ENCODE measurements at places on chromosomes 4 and X.

DNA sequence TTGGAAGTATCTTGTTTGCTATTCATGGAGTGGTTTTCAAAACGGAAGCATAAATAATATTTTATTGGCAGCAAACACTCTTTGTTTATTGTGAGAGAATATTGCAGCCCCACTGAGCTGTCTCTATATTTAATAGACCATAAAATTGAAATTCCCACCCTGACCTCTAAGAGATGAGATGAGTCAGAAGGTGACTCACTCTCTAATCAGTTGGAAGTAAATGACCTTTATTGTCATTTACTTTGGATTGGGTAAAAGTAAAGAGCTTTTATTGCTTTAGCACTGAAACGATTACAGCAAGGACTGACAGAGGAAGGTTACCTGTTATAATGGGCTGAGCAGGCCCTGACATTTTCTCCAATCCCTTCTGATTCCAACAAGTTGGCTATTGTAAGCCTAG lies 55.0 kb downstream of the SYTL5 start:
- DNase-seq, result no peak

DNA sequence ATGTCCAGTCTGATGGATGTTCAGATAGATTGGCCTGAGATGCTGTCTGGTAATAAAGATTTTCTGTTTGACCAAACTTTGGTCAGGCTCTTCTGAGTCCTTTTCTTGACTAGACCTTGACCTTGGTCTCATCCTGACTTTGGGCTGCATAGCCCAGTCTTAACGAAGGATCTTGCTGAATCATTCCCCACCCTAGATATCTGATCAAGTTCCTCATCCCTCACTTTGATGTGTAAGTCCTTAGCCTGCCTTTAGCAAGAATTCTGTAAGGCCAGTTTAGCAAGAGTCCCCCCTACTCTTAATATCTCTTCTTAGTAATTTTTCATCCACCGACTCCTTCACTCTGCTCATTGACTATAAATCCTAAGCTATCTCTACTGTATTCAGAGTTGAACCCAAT lies 244.4 kb upstream of the JADE1 start:
- DNase-seq, result no peak

GRCh38 chr4:150720973-150721518 lies 139.1 kb downstream of the MAB21L2 start:
- DNase-seq, result peak; percentile 6

GRCh38 chr4:129490516-129490915 lies 394.6 kb downstream of the C4orf33 start:
- no peak for DNase-seq

Data from GM13976 (cell line).